Activated CD4-positive, alpha-beta T cell treated with anti-CD3 and anti-CD28 coated beads, Interleukin-2, amount 50 U/mL, for 24 hours (primary cell): ENCODE measurements at places on chromosomes 2 and 18.

DNA sequence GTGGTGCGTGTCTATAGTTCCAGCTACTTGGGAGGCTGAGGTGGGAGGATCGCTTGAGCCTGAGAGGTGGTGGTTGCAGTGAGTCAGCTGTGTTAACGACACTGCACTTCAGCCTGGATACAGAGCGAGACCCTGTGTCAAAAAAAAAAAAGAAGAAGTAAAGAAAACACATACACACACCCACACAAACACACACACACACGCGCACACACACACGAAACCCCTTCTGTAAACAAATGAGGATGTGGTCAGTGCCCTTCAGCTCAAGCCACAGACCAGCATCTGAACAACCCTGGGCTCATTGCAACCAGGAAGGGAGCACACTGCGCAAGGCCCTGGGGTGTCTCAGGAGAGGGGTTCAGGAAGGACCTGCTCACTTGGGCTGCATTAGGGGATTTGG, 47.9 kb upstream of the KCNF1 start:
- no peak for DNase-seq

GRCh38 chr2:235144291-235144690, 192.5 kb downstream of the SH3BP4 start:
- no peak for DNase-seq

- DNase-seq, result no peak
Observed at GRCh38 chr2:222892321-222892720, 31.5 kb downstream of the ACSL3 start.

DNA sequence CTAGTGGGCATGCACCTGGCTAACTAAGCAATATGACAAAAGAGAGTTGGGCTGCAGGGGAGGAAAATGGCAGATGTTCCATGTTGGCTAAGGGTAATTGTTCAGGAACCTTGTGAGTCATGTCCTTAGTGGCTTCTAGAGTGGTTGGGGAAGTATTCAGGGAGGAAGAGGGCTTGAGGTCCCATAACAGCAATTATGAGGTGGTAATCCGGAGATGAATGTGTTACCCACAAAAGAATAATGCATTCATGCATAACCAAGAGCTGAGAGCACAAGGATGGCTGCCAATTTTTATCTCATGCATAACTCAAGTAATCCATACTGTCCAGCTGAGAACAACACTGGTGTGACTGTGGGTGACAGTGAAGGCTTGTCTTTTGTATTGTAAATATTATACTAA, 42.9 kb downstream of the TMEFF2 start:
- DNase-seq, result no peak

DNA sequence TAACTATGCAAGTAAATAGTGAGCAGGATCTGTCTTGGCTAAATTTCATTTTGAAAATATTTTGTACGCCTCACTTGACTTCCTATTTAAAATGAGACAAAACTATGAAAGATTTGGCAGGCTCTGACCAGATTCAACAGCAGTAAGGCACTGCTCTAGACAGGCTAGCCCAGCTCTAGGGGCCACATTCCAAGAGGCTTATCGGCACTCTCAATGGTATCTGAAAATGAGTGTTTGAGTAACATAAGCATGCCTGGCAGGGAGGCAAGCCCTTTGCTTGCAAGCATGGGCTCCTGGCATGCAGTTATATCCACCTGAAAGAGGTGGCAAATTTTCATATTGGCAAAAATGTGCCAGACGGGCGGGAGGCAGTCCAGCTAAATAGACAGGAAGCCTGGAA, 10.5 kb downstream of the CAPN13 start:
- no peak for DNase-seq

DNA sequence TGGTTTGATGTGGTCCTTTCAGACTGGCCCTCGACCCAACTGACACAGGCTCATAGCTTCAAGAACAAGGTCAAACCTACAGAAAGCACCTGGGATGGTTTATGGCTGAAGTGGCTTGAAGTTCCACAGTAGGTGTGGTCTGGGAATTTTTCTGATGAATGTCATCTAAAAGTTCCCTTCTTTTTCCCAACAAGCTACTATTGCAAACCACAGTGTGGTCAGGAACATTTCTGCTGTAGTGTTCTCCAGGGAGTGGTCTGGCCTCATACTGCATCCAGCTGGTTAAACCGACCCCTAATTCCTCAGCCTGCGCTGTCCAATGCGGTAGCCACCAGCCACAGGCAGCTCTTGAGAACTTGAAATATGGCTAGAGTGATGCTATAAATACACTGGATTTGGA, 92.7 kb downstream of the FAM124B start:
- DNase-seq, result no peak

GRCh38 chr2:65404988-65405697, 27.3 kb downstream of the SPRED2 start:
- no peak for DNase-seq
